ENCODE measurements at places on chromosomes 5 and 9.
A peak's percentile ranks its signal among the peaks of the same experiment; 100 is the strongest.

- DNase-seq, result no peak
Measured at GRCh38 chr9:90393365-90394152, 249.1 kb downstream of the DIRAS2 start.

GRCh38 chr9:107489144-107489673, 360 bp downstream of the KLF4 start:
- DNase-seq, result no peak

DNA sequence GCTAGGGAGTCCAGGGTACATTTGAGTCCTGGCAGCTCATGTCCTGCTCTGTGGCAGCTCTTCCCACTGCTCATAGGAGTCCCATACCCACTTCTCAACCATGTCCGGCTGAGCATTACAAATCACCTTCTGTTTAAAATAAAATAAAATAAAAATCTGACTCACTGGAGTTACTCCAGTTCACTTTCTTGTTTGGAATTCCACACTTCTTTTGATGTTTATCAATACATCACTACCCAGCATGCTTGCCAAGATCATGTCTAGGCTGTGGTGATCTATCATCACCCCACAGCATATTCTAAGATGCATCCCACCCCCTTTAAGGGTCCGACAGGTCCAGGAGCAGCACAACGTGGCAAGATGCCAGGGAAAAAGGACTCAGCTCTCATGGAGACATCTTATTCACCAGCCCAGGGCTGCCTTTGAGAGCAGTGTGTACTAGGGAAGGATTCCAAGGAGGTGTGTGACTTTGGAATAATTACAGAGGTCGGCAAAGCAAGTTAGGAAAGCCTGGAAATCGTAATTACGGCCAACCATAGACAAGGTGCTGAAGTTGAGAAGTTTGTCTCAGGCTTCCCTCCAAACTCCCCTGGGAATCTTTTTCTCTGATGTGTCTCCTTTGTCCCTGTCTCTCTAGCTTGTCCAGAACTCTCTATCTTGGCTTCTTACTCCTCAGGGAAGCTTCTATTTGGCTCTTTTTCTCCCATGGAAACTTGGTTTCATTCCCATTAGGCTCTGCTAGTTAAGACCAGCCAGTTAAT, 111.4 kb upstream of the SLC1A3 start:
- peak; percentile 52 for DNase-seq

DNA sequence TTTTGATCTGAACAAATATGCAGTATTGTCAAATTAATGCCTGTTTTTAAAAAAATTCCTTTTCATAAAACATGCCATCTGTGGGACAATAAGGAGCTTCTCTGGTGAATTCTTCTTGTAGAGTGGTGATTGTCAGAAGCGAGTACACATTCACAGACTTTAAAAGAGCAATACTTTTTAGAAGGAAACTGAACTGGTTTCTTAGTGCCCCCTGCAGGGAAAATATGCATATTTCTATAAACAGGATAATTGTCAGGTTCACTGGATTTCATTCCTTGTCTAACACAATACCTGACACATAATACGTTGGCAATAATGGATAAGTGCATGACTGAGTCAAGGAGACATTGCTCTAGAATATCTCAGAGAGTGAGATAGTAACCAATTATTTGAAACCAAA, 133.7 kb downstream of the KIF4B start:
- peak; percentile 6 for DNase-seq

- no peak for DNase-seq
Measured at GRCh38 chr5:178338750-178339144, 106.1 kb upstream of the PHYKPL start.

DNA sequence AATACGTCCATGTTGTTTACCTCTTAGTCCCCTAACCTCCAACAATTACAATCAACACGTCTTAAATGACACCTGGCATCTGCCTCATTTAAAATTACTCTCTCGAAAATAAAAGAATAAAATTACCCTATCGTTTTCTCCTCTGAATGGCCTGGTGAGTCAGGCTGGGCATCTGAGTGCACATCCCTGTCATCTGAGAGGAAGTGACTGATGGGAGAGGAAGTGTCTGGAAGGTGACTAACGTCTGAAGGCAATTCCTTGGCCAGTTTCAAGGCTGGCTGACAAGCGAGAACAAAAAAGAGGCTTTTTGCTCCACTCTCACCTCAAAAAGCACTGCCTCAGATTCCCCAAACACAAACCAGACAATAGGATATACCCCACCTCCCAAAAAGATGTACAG, 57.7 kb downstream of the MAPKAP1 start:
- no peak for DNase-seq

DNA sequence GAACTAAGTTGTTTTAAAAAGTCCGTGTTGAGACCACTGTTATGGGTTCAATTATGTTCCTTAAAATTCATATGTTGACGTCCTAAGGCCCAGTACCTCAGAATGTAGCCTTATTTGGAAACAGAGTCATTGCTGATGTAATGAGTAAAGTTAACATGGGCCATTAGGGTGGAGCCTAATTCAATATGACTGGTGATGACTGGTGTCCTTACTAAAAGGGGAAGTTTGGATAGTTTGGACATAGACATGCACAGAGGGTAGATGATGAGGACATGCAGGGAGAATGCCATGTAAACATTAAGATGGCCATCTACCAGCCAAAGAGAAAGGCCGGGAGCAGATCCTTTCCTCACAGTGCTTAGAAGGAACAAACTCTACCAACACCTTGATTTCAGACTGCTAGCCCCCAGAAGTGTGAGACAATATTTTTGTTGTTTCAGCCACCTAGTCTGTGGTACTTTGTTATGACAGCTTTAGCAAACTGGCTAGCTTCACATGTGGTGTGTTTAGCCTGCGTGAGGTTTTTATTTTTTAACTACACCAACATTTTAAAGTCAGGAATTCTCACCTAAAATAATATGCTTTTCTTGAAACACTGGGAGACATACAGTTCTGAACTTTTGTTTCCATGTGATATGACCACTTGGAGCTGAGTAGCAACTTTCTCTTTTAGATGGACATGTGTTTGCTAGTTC, 135.3 kb downstream of the YIPF5 start:
- no peak for DNase-seq

GRCh38 chr5:180137401-180138213, 66.0 kb upstream of the RNF130 start:
- DNase-seq, result no peak

- DNase-seq, result no peak
Measured at GRCh38 chr9:129835860-129836223, 584 bp downstream of the USP20 start.

GRCh38 chr5:154242442-154242841, 51.9 kb downstream of the GALNT10 start:
- DNase-seq, result peak; percentile 26

GRCh38 chr5:666816-667498, 26.2 kb downstream of the TPPP start:
- no peak for DNase-seq

DNA sequence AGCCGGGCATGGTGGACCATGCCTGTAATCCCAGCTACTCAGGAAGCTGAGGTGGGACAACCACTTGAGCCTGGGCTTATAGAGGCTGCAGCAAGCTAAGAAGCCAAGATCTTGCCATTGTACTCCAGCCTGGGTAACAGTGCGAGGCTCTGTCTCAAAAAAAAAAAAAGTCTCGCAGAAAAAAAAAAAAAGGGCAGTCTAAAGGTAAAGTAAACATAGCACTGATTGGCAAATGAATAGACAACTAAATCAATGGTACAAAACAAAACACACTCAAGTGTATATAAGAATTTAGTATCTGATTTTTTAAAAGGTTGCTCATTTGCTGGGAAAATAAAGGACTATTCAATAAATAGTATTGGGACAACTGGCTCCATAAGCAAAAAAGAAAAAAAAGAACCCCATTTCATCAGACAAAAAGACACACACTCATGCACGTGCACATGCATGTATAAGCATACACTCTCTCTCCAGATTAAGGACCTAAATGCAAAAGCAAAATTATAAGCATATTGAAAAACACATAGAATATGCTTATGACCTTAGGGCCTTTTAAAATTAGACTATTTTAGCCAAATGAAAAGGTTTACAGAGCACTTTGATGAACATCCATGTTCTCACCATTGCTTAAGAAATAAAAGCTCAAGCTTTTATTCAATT, 5.7 kb downstream of the IL6ST start:
- no peak for DNase-seq

GRCh38 chr5:57577432-57578175, 95.0 kb upstream of the ACTBL2 start:
- no peak for DNase-seq

GRCh38 chr5:171418982-171419687, at the start of gene FGF18:
Gene FGF18 (plus strand): TSS chr5:171419647. CDS start chr5:171420200, 553 bp downstream.
- DNase-seq, result no peak

GRCh38 chr9:6498982-6499381, 86.0 kb downstream of the UHRF2 start:
- no peak for DNase-seq

DNA sequence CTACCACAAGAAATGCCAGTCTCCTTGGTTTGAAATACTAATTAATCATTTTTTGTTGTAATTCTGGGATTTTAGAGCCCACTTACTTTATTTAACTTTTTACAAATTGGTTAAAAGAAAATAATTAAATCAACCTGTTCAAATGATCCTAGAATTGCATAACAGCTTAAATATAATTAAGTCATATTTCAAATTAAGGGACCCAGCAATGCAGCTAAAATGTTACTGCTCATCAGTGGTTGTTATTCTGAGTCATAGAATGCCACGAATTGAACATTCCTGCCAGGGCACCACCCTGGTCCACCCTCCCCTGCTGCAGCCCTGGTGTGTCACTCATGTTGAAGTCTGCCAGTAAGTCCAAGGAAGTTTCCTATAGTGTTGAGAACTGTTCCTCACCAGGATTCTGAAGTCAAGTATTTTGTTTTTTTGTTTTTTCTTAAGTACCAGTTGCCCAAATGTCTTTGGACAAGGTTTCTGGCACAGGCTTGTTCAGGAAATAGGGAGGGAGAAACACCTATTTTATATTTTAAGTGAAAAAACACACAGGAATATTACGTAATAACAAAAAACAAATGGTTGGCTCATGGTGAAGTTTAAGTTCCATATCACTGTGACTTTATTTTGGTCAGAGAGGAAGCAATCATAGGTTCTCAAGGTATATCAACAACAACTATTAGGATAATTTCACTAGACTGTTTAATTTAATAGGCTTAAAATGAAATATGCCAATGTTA, 4.3 kb upstream of the ITGA1 start:
- DNase-seq, result no peak

DNA sequence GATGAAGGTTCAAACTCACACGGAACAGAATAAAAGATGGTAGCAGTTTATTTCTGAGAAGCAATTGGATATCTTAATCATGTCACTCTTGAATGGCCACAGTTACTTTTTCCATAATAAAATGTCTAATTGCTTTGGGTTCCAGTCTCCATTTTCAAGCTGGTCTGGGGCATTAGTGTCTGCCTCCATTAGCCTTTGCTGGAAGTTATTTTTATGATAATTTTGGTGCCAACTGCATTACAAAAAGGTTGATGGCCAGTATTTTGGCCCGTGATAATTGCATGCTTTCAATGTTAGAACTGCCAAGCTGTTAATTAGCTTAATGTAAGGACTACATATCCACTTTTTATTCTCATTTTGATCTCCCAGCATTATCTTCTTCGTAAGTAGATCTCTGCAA, 165.9 kb downstream of the SMC2 start:
- no peak for DNase-seq

GRCh38 chr9:8940650-8941049, 1141.1 kb upstream of the DMAC1 start:
- DNase-seq, result no peak

DNA sequence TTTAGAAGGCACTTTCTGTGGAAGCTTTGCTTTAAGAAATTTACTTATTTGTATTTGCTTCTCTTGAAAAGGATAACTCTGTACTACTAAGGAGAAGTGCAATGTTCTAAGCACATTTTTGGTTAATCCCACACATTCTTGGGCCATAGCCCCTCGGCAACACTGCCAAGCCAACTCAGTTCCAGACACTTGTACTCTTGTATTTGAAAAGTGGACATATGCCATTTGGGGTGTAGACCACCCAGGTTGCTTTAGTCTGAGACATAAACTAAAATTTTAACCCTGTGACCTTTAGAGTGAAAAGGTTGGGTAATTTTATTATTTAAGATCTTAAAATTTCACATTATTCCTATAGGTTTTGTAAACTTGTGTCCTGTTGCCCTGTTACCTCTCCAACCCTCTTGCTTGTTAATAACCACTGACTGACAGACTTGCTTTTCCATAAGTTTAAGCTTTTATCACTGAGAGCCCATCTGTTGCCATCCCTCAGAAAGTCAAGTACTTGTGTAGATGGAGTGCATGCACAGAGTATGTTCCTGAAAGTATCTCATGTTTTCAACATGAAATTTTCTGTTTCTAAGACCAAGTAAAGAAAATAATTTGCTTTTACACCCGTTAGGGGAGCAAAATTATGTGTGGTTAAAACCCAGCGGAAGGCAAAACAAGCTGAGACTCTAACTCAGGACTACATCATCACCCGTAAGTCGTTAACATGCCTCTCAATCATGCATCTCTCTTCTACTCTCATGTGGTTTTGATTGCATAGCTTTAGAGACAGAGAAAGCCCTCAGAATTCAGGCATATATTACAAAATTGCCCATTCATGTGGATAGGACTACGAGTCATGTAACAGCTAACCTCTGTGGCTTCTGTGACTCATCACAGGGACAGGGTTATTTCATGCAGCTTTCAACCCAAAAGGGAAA, 117.3 kb downstream of the GDNF start:
- no peak for DNase-seq

DNA sequence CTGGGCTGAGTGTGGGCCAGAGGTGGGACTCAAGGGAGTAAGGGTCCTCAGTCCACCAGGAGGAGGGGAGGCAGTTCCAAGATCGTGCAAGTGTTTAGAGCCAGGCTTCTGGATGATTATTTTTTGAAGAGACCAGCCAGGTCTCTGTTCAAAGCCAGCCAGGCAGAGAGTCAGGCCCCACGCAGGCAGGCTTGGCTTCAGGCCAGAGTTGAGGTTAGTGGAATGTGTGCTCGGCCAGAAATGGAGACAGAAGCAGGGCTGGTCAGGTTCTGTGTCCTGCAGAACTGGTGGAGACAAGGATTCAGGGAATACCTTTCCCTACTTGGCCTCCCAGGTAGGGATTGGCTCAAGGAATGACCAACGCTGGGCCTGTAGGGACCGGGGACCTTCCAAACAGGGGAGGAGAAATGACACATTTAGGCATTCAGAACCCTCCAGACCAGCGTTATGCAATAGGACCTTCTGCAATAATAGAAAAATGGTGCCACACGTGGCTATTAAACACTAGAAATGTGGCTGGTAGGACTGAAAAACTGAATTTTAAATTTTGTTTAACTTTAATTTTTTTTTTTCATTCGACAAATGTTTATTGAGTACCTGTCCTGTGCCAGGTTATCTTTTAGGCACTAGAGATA, 106.2 kb downstream of the CMYA5 start:
- DNase-seq, result no peak

- DNase-seq, result no peak
Measured at GRCh38 chr9:116674210-116674980, 12.7 kb upstream of the TRIM32 start.

DNA sequence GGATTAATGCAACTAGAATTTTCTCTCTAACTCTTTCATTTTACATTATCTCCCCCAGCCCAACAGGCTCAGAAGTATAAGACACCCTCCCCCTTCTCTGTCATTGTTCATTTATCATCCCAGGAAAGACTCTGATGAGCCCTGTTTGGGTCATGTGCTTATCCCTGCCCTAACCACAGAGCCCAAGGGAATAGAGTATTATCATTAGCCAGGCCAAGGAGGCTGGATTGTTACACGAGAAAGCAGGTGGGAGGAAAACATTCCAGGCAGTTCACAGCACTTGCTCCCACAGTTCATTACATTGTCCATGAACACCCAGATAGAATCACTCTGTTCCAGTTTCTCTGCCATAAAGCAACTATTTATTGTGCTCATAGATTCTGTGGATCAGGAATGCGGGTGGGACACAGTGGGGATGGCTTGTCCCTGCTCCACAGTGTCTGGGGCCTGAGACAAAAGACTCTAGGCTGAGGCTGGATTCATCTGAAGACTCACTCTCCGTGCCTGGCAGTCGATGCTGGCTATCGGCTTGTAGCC, 59.5 kb upstream of the TMEM215 start:
- DNase-seq, result no peak

Measured in globus pallidus (tissue), 1 donor.